GM10248 (cell line): ENCODE measurements at places on chromosomes 11 and 22.

DNA sequence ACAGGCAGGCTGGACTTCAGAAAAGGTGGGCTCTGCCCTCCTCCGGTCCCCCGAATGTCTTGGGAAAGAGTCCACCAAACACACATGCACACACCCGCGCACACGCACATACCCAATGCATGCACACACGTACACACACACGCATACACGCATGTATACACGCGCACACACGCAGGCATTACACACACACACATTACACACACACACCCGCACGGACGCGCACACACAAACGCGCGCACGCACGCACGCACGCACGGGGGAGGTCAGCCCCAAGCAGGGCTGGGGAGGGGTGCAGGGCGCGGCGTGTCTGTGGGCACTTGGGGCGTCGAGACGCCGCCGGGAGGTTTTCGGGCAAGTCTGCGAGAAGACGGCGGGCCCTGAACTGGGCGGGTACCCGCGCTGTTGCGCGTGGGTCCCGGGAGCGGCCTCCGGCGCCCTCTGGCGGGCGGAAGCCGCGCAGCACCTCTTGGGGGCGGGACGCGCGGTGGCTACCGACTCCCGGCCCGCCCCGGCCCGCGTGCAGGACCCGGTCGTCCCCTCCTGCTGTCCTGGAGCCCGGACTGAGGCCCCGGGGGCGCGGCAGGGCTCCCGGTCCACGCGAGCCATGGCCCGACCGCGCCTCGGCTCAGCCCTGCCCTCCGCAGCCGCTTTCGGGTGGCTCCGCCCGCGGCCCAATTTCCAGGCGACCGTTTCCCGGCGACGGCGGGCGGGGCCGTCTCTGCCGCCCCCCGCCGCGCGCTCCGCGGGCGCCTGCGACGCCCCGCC is 3.6 kb downstream of the SEPTIN5 start:
- peak; percentile 92 for DNase-seq

GRCh38 chr11:46827995-46828394 is 18.1 kb downstream of the CKAP5 start:
- DNase-seq = no peak

GRCh38 chr11:126459691-126460281 is 104.3 kb downstream of the ST3GAL4 start:
- no peak for DNase-seq

GRCh38 chr11:6621711-6622211 is 2.5 kb upstream of the TPP1 start:
- no peak for DNase-seq

DNA sequence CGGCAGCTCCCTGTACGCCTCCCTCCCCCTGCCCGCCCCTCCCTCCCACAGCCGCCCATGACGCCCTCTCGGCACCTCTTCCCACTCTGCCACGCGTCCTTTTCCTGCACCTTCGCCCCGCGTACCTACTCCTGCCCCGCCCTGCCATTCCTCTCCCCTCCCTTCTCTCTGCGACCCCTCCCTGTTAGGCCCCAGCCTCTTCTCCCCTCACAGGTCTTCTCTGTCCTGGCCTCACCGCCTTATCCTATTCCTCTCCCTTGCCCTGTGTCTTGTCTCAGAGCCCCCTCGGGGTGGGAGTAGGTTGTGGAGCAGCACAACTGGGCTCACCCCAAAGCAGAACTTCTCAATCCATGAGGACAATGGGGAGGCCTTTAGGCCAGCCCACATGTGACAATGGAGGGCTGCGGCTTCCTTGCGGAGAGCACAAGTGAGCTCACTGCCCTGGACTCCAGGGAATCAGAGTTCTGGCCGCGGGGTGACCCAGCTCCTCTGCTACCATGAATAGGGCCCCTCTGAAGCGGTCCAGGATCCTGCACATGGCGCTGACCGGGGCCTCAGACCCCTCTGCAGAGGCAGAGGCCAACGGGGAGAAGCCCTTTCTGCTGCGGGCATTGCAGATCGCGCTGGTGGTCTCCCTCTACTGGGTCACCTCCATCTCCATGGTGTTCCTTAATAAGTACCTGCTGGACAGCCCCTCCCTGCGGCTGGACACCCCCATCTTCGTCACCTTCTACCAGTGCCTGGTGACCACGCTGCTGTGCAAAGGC is 539 bp downstream of the SLC35C1 start:
- DNase-seq = no peak

DNA sequence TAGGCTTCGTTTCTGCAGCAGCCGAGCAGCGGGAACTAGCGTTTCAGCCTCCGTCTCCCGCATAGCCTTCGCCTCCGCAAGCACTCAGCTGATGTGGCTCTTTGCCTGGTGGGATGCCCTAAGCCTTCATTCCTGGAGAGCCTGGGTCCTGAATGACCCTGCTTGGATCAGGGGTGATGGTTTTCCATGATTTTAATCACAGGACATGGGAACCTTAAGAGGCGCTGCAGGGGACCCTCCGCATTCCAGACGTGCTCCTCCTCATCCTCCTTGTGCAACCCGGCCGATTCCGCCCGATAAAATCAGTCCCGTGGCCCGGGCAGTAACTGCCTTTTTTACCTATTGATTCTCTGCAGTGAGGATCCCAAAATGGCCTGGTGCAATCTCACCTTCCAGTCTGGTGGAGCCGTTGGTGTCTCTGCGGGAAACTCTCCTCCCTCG is 8.2 kb downstream of the C11orf21 start:
- DNase-seq = no peak

GRCh38 chr22:46948411-46949144 is 186.1 kb downstream of the TBC1D22A start:
- DNase-seq = no peak

GRCh38 chr11:131350872-131351271 is 19.5 kb upstream of the NTM start:
- no peak for DNase-seq

DNA sequence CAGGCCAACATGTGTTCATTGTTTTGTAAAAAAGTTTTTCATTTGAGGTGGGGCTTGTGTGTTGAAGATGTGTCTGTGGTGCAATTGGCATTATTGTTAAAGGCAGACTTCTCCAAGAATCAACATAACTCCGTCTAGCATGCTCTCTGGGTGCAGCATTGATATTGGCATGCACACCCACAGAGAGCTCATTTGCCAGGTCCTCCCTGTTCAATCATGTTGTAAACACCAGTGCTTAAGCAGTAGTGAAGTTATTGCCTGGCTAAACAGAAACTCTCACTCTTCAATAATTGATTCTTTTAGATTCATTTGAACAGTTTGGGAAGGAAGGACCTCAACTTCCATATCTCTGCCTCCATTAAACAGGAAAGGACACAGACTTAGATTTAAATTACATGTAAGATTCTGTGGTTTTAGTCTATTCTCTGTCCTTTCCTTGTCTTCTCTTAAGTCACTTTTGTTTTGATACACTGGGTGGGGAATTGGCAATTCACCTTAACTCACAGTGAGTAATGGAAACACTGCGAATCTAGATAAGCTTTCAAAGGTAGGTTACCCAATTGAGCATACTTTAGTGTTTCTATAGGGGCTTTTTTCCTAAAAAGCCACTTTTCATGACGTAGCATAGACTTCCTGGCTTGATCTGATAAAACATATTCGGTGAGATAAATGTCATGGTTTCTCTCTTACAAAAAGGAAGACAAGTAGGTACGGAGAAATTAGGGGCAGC is 30.8 kb upstream of the EXPH5 start:
- DNase-seq = no peak

DNA sequence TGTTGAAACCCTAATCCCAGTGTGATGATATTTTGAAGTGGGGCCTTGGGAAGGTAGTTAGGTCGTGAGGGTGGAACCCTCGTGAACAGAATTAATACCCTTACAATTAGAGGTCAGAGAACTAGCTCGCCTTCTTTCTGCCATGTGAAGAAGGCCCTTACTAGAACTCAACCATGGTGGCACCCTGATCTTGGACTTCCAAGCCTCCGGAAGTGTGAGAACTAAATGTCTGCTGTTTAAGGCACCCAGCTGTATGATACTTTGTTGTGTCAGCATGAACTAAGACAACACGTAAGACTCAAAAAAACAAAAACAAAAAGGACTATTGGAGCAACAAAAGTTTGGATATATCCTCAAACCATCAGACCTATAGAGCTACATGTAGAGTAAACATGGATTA is 52.0 kb downstream of the TMEM123 start:
- DNase-seq = no peak

DNA sequence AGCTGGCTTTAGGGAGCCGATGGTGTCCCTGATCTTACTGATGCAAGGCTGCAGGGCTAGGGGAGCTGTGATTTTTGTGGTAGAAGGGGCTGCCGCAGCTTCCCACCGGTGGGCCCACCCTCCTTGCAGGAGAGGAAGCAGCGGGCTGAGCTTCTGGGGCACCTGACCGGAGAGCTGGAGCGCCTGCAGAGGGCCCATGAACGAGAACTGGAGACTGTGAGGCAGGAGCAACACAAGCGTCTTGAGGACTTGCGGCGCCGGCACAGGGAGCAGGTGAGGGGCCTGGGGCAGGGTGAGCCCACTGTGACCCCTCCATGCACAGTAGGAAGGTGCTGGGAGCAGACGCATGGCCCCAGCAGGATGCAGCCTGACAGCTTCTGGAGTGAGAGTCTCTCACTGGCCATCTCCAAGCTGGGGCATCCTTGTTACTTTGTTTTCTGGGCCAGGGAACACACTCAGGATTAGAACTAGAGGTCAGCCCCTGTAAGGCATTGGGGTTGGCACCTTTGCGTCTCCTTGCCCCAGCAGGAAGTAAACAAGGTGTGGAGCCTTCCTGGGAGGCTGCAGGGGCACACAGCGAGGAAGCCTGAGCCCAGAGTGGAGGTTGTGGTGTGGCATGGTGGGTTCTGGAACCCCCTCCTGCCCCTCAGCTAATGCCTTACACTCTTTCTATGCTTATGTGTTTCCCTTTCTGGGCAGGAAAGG is 66.7 kb downstream of the CEP164 start:
- no peak for DNase-seq

DNA sequence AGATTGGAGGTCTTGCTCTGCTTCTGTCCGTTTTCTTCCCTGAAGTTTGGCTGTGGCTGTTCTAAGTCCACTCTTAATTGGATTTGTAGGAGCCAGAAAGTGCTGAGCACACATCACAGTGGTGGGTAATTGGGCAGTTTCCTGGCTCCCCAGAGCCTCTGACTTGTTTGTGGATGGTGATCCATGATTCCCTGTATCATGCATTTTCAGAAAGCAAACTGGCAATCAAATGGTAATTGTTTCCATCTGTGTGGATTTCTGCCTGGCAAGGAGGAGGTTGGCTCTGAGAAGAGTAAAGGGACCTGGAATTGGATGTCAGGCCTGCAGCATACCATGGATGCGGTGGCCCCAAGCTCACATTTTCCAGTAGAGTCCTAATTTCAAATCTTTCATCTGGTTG is 49.5 kb downstream of the PPFIBP2 start:
- no peak for DNase-seq

GRCh38 chr11:119583585-119583984 is 145.4 kb downstream of the NECTIN1 start:
- DNase-seq = no peak
